ENCODE measurements at places on chromosomes 2 and 18. TPM values are rescaled to one million over a fixed set of nuclear protein-coding genes. Genes with fewer than 3 reads are reported as not detected.

The CPLX4 gene
- not detected for total RNA-seq

The MRPL44 gene
- 31.4 TPM for total RNA-seq

The DNAH6 gene
- total RNA-seq, result 0.09 TPM

The KRTCAP3 gene
- total RNA-seq, result not detected

The PLEK gene
- total RNA-seq, result 0.22 TPM

The MARCHF4 gene
- total RNA-seq, result under 0.01 TPM

The CD28 gene
- total RNA-seq, result 0.11 TPM

The CFAP65 gene
- not detected for total RNA-seq

The CPS1 gene
- 0.22 TPM for total RNA-seq

The LYPD1 gene
- total RNA-seq, result not detected

The DQX1 gene
- total RNA-seq, result 0.09 TPM

The TDRD15 gene
- not detected for total RNA-seq

The CHRND gene
- not detected for total RNA-seq

The CLIP4 gene
- total RNA-seq, result 5.9 TPM

The LIMS4 gene
- total RNA-seq, result 52.5 TPM

The TTN gene
- 3.4 TPM for total RNA-seq

The BCL11A gene
- total RNA-seq, result 1.4 TPM
